ENCODE measurements at places on chromosomes 7 and 10.

GRCh38 chr7:28953633-28954032 lies 4.5 kb downstream of the TRIL start:
- peak; percentile 68 for DNase-seq

DNA sequence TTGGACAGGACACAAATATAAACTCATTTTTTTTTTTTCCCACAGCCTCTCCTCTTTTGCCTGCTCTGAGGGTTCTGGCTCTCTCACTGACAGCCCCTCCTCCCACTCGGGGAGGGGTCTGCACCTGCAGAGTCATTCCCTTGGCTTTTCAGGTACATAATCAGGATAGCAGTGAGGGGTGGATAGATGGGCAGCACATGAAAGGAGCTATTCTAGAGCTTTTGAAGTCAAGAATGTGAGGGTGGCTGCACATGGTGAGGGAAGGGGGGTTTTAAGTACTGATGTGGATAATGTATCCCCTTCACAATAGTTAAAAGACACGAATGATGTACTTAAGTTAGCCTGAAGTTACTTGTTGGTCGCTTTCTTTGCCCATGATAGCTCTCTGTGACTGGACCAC lies 76.2 kb downstream of the CFAP58 start:
- no peak for DNase-seq

DNA sequence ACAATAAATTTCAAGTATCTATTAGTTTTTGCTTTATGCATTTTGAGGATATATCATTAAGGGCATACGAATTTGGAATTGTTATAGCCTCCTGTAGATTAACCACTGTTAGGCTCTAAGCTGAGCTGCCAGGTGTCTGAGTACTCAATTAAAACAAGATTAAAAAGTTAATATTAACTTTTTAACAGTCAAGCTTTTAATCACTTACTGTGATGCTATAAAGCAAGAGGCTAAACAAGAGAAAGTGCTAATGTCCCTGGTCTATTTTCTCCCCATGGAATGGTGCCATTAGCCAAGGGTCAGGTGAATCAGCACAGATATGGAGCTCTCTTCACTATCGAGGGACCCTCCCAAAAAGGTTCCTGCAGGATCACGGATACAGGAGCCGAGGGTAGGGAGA lies 9.7 kb downstream of the GSAP start:
- no peak for DNase-seq

GRCh38 chr10:118108194-118109026 lies 61.7 kb upstream of the RAB11FIP2 start:
- DNase-seq: no peak

DNA sequence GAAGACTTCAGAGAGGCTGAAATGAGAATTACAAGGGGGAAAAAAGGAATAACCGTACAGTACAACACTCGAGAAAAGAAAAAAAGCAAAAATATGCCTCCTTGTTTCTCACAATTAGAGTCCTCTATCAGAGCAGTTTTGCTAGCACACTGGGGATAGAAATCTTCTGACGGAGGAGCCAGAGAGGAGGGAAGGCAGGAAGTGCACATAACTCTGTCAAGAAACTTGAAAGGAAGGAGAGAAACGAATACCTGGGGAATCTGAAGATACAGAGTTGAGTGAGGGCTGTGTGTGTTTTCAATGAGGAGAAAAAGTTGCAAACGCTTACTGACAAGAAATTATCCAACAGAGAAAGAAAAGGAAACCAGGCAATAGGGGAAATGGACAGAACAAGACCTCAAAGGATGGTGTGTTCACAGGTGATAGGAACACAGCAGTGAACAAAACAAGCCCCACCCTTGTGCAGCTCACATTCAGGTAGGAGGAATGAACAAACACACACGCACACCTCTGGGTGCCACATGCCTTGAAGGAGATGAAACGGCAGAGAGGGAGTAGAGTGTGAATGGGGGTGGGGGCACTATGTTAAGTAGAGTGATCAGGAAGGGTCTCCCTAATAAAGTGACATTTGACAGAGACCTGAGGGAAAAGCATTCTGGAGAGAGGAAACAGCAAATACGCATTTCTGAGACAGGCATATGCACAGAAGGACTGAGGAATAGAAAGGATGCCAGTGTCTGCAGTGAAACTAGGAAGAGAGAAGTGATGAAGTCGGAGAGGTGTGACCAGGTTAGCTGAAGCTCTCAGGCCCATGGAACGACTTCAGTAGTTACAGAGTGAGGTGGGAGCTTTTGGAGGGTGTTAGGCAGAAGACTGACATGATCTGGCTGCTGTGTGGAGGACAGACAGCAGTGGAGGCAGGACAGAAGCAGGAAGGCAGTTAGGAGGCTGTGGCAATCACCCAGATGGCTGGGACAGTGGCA lies 46.7 kb upstream of the SPOCK2 start:
- DNase-seq: no peak

- no peak for DNase-seq
Measured at GRCh38 chr7:120770206-120770605, 87.7 kb downstream of the TSPAN12 start.

DNA sequence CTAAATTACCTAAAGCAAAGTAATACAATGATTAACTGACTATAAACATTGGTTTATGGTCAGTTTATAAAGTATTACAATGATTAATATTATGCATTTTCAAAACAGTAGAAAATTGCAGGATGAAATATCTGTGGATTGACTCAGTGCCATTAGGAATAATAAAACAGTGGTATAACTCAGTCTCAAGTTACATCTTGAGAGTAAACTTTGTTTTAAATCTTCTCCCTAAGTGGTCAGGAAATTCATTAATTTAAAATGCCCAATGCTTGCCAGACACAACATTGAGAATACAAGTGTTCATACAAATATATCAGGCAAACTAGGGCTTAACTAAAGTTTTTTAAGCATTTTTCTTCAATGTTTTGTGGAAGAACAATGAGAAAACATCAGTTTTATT lies 257.8 kb downstream of the ETV1 start:
- peak; percentile 33 for DNase-seq

DNA sequence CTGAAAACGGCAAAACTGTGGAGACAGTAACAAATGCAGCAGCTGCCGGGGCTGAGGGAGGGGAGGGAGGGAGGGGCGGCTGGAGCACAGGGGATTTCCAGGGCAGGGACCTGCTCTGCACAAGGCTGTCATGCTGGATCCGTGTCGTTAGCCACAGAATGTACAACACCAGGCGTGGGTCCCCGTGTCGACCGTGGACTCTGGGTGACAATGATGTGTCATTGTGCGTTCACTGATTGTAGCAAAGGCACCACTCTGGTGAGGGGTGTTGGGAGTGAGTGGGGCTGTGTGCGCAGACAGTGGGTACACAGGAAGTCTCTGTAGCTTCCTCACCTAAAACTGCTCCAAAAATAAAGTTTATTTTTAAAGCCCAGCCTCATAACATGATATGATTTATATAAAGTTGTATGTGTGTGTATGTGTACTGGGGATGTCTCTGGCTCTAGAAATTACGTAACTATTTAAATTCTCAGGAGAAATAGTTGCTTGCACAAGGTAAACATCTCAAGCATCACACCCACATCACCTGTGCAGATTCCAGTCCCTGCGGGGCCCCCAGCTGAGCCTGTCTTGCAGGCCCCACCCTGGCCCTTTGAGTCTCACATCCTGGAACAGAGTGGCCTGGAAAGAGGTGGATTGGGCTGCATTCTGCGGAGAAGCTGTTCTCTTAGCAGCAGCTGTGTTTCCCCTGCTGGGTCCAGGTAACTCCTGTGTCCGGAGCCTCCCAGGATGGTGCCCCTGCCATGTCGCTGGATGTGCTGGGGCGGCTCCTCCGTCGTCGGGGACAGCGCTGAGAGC lies 135.7 kb downstream of the DYNC2I1 start:
- DNase-seq: no peak

GRCh38 chr7:117188376-117188775 lies 134.5 kb downstream of the WNT2 start:
- no peak for DNase-seq

DNA sequence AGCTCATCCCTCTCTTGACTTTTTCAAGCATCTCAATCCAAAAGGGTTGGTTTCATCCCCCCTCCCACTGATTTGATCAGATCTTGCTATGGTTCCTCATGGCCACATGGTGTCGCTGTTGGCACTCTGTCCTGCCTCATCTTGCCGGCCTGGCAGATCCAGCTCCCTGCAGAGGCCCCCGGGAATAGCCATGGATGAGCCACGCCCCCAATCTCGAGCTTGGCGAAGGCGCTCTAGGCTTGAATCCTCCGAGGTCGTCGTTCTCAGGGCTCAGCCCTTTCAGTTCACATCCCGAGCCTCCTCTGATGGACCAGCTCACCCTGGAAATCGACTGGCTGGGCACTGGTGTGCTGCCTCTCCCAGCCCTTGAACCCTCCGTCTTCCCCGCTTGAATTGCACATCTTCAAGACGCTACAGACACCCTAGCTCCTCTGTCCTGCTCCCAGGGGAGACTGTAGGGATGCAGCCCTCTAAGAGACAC lies 628.7 kb downstream of the TYW1 start:
- peak; percentile 86 for DNase-seq

GRCh38 chr10:88525371-88526069 lies 57.6 kb downstream of the RNLS start:
- DNase-seq: no peak

- DNase-seq: no peak
Measured at GRCh38 chr7:55591282-55591931, 19.1 kb upstream of the VOPP1 start.

GRCh38 chr7:16923019-16923418 lies 41.2 kb upstream of the AGR3 start:
- DNase-seq: no peak

GRCh38 chr10:17227367-17228090 lies 512 bp upstream of the VIM start:
- DNase-seq: peak; percentile 54

- DNase-seq: no peak
Measured at GRCh38 chr7:21412957-21413356, 14.9 kb upstream of the SP4 start.

GRCh38 chr10:8331387-8331786 lies 276.9 kb downstream of the GATA3 start:
- no peak for DNase-seq

DNA sequence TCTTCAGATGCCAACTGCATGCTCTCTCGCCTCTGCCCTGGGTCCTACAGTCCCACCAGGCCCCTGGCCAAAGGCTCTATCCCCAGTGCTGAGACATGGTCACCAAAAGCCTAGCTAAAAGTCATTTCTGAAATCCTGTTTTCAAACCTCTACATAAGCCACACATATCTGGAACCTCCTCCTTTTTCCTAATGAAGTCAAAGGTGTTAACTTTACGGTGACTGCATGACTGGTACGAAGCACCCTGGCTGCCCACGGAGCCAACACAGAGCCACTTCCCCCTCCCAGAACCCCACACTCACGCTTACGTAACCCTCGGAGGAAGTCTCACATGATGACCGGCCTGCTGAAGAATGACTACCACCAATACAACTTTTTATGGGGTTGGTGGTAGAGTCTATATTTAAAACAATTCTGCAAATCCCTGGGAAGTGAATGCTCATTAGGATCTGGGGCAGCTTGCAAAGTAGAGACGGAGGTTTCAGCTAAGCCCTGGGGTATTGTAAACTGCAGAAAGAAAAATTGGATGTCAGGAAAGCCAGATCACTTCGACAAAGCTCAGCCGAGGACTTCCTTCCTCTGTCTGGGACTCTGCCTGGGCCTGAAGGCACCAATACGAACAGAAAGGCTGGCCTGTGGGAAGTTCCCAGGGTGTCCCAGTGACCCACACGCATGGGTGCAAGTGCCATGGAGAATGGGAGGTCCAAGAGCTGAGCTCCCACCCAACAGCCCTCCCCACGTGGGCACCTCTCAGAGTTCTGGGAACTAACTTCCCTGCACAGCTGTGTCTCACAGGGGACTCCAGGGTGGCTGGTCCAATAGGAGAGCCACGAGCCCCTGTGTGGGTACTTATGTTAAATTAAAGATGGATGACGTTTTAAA lies 50.7 kb downstream of the PDGFA start:
- no peak for DNase-seq
